ENCODE measurements at places on chromosomes 16 and 17.
A peak's percentile ranks its signal among the peaks of the same experiment; 100 is the strongest.

GRCh38 chr17:49496183-49496866 is 1.2 kb downstream of the NGFR start:
- peak; percentile 92 for DNase-seq

DNA sequence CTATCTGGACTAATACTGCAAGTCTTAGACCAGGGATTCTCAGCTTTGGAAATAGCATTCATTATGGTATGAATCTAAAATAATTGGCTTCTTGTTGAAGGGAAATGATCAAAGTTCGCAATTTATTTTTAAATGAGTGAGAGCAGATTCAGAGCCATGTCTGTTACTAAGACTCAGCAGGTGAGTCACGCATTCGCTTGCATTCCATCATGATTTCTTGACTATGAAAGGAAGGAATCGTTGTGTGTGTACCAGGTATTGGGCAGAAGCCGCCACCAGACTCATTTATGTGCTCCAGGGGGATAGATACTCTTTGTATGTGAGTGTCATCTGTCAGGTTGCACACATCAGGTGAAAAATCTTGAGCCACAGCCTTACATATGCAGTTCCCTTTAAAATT is 10.8 kb downstream of the GSG1L2 start:
- no peak for DNase-seq

GRCh38 chr17:50679008-50679544 is 28.6 kb downstream of the ANKRD40 start:
- DNase-seq: no peak

GRCh38 chr16:57260294-57260929 is 15.4 kb downstream of the ARL2BP start:
- DNase-seq: peak; percentile 80

DNA sequence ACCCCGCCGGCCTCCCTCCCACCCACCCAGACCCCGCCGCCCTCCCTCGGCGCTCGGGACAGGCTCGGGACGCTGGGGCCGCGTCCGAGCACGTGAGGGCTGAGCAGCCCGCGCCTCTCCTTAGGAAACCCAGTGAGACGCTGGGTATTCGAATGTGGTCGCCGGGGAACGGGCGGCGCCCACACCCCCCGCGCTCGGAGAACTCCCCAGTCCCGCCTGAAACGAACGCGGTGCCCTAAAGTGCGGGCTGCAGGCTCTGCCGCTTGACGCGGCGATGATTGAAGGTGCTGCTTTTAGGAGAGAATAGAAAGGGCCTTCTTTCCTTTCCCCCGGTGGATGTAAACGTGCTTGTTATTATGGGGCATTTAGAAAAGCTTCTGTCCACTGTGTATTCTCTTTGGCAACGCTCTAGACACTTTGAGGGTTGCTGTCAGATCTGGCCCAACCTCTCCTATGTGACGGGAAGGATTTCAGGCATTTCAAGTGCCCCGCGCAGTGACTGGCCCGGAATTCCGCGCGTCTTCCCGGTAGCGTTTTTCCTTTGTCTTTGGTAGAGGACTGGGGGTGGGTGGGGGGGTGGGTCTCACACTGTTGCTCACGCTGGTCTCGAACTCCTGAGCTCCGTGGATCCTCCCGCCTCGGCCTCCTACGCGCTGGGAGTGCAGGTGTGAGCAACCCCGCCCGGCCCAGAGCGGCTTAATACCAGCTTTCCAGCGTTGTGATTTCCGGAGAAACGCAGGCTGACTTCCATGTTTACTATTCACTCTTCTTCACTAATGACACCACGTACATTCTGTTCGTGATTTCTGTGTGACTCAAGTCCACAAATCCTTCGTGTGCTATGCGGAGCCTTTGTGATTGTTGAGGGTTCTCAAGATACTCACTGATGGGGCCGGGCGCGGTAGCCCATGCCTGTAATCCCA is 21.8 kb upstream of the FOXK2 start:
- DNase-seq: peak; percentile 57

DNA sequence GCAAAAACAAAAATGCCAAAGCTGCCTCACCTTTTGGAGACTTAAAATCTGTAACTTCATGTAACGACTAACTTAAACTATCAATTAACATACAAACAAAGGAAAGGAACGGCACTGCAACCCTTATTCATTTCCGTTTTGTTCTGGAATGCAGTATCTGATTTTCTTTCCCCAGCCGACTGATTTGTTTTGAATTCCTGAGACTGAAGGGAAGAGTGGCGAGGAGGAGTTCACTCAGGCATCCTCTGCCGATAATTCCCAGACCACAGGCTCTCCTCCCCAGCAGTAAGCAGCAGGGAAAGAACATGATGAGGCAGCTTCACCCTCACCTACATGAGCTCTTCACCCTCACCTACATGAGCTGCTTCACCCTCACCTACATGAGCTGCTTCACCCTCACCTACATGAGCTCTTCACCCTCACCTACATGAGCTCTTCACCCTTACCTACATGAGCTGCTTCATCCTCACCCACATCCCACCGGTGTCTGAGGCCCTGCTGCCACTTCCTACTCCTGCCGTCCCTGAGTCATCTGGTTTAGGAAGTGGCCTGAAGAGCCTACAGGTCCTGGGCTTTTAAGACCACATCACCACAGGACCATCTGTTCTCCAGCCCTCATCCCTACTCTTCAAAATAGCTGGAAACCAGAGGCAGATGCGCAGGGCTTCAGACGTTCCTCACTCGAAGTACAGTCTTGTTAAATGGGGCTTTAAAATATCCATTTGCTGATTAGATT is 168.0 kb upstream of the RPH3AL start:
- no peak for DNase-seq

GRCh38 chr16:62450291-62450690 is 414.1 kb upstream of the CDH8 start:
- DNase-seq: no peak

DNA sequence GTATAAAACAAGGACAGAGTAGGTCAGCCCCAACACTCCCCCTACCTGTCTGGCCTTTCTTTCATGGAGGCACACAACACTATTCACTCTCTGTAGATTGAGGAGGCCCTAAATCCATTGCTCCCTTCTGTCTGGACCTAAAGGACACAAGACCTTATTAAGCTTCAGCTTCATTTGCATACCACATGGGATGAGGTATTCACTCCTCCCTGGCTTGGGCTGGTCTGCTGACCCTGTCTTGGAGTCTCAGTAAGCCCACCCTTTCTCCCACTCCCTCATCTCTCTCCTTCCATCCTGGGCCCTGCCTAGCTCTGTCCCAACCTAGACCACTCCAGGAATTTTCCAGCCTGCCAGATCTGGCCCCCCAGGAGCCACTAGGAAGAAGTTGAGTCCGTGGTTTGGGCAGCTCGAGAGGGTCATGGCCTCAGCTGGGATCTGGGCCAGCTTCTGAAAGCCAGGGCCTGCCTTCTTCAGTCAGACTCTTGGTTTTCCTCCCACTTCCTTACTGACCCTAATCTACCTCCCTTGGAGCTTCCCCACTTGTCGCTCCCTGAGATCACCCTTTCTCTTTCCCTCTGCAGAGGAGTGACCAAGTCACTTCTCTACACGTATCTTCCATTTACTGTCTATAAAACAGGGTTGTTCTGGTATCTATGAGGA is 6.5 kb upstream of the LLGL1 start:
- DNase-seq: no peak
